ENCODE measurements at places on chromosomes 6 and 20.
A peak's percentile ranks its signal among the peaks of the same experiment; 100 is the strongest.

GRCh38 chr6:28863604-28864325 lies 60.0 kb downstream of the TRIM27 start:
- no peaks in the 10 kb centered on the region for H3K27me3 ChIP-seq
- peak overlapping the region; percentile 87 for H3K4me3 ChIP-seq
- peaks cover 14% of the 10 kb centered on the region for H3K4me1 ChIP-seq
- peak; percentile 73 for DNase-seq
- H3K27ac ChIP-seq = peak overlapping the region; percentile 59

GRCh38 chr20:23644164-23644563 lies 6.4 kb upstream of the CST3 start:
- H3K4me3 ChIP-seq = no peak overlapping the region
- no peak overlapping the region for H3K27ac ChIP-seq
- H3K4me1 ChIP-seq = peaks cover 31% of the 10 kb centered on the region
- DNase-seq = no peak

GRCh38 chr20:2332711-2333110 lies 36.9 kb downstream of the TGM3 start:
- H3K4me3 ChIP-seq = no peak overlapping the region
- no peak overlapping the region for H3K27ac ChIP-seq
- H3K36me3 ChIP-seq = no peaks in the 10 kb centered on the region
- DNase-seq = no peak

GRCh38 chr20:64238115-64238825 lies 17.3 kb upstream of the PCMTD2 start:
- no peak overlapping the region for H3K4me3 ChIP-seq
- H3K36me3 ChIP-seq = no peaks in the 10 kb centered on the region
- DNase-seq = no peak
- no peaks in the 10 kb centered on the region for H3K4me1 ChIP-seq
- H3K27me3 ChIP-seq = no peaks in the 10 kb centered on the region
- no peak overlapping the region for H3K27ac ChIP-seq

Data from lower lobe of right lung (tissue), 2 donors.